ENCODE measurements at places on chromosomes 2 and 18.

DNA sequence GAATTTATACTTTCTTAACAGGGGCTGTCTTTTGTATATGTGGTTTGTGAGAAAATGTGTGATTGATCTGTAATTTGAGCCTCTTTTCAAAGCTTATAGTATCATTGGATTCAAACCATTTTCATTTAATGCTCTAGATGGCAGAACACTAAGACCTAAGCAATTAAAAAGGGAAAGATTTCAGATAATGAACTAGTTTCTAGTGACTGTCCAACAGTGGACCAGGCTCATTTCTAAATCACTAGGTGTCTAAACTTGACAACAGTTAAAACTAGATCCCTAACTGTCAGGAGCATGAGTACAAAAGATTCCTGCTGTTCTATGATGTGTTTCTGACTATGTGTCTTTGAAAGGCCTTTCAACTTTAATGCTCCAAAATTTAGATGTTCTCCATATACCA, 54.6 kb downstream of the ANKRD44 start:
- no peak for DNase-seq

- no peak for DNase-seq
These were observed 110.6 kb downstream of the ABCA12 start for GRCh38 chr2:215027779-215028178.

DNA sequence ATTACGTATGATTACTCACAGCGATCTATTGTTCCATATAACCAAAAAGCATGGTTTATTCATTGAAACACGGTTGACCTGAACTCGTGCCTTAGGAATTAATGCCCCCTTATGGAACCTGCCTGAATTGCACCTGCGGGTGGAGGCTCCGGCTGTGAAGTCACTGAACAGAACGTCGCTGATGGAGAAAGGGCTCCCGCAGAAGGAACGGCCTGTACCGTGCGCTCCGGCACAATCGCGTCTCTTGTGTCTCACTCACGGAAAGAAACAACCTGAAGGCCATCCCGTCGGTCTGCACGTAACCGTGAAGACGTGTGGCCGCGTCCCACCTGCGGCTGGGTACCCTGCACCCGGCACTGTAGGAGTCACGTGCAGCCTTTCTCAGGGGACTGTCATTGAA, 133.1 kb downstream of the NFATC1 start:
- peak; percentile 54 for DNase-seq

- no peak for DNase-seq
These were observed 35.0 kb downstream of the ADD2 start for GRCh38 chr2:70732766-70733645.

DNA sequence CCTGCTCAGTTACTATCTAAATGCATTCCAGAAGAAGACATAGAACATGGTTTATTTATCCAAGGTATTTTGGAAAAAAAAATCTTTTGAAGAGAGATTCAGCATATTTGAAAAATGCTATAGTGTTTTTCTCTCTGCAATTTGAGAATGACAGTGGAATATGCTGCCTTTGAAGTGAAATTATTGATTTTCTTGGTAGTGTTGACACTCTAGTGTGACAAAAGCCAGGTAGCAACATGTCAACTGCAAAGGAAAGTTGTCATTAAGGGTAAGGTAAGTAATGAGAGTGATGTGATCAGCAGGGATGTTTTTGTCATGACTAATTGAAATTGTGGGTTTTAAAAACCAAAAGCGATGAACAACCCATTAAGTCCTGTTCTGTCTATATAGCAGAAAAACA, 1387.1 kb upstream of the TMEFF2 start:
- DNase-seq, result no peak

- DNase-seq, result no peak
These were observed 4.8 kb downstream of the TMEM200C start for GRCh38 chr18:5890331-5891183.

- no peak for DNase-seq
These were observed 36.5 kb downstream of the COLEC12 start for GRCh38 chr18:463827-464541.

Data from stimulated activated CD8-positive, alpha-beta memory T cell treated with anti-CD3 and anti-CD28 coated beads, Interleukin-15, amount 100 ng/mL, for 1 hour (primary cell).